ENCODE measurements at places on chromosomes 13 and 19.

DNA sequence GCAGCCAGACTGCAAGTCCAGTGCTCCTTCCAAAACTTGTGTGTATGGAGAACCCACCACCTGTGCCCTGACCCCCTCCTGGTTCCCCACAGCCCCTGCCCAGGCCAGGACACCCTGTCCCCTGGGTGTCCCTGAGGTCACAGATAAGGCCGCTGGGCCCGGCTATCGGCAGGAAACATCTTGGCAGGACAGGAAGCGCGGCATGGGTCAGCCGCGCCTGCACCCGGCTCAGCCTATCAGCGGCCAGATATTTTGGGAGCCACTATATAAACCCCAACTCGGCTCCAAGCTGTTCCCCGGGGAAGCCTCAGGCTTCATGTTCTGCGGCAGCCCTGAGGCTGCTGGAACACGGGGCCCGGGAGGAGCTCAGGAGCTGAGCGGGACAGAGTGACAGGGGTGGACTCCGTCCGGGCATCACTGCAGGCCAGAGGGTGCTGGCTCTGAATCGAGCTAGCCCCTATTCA lies 60.8 kb downstream of the AP1M1 start:
- peak; percentile 25 for DNase-seq

GRCh38 chr13:72716776-72717175 lies 10.7 kb downstream of the MZT1 start:
- DNase-seq: no peak

DNA sequence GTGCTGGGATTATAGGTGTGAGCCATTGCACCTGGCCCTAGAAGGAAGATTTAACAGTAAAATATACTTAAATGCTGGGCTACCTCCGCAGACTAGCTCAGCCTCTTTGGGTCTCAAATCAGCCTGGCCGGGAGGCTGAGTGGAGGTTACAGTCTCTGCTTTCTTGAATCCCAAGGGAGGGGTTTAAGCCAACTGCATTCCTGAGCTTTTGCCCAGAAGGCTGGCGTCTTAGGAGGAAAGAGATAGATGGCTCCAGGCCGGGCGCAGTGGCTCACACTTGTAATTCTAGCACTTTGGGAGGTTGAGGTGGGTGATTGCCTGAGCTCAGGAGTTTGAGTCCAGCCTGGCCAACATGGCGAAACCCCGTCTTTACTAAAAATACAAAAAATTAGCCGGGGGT lies 623 bp upstream of the C5AR1 start:
- DNase-seq: no peak

- no peak for DNase-seq
Measured at GRCh38 chr19:48444129-48444935, 1.5 kb upstream of the GRWD1 start.

- no peak for DNase-seq
Measured at GRCh38 chr19:48445256-48445605, 552 bp upstream of the GRWD1 start.

GRCh38 chr13:41611385-41611784 lies 154.0 kb downstream of the RGCC start:
- no peak for DNase-seq

DNA sequence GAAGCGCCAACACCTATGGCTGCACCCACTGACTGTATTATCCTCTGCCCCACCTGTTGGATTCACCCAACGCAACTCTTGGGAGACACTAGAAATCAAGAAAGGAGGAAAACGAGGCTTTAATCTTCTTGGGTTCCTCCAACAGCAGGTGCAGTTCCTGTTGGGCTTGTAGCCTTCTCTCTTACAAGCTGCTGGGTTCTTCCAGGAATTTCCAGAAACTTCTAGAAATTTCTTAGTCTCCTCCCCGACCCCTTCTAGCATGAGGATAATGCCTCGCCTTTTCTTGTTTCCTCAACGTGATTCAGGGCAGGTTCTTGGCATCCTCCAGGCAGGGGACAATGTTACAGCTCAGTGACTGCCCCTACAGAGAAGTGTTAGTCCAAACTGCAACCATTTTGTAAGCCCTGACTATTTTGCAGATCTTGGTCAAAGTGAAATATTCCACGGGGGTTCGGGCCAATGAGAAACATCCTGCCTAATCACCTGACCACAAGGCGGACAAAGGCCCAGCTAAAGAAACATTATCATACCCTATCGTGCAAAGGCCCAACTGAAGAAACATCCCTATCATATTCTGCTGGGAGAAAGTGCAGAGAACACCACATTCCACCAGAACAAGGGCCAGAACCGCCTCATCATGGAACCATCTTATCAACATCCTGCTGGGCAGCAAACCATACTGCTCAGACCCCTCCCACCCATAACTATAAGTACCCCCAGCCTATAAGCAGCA lies 614 bp upstream of the PNMA8A start:
- no peak for DNase-seq

- no peak for DNase-seq
Measured at GRCh38 chr19:46303691-46304397, 7.0 kb downstream of the HIF3A start.

DNA sequence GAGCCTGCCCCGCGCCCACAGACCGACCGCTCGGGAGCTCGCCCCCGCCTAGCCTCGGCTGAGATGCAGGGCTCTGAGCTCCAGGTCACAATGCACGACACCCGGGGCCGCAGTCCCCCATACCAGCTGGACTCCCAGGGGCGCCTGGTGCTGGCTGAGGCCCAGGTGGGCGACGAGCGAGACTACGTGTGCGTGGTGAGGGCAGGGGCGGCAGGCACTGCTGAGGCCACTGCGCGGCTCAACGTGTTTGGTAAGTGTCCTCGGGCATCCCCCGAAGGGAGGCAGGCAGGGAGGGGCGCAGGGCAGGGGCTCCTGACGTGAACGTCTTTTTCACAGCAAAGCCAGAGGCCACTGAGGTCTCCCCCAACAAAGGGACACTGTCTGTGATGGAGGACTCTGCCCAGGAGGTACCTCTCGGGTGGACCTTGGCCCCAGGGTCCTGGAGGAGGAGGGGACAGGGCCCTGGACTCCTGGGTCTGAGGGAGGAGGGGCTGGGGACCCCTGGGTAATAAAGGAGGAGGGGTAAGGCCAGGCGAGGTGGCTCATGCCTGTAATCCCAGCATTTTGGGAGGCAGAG lies 3.3 kb downstream of the BCAM start:
- no peak for DNase-seq

- no peak for DNase-seq
Measured at GRCh38 chr13:113332615-113333014, 31.3 kb downstream of the GRTP1 start.

DNA sequence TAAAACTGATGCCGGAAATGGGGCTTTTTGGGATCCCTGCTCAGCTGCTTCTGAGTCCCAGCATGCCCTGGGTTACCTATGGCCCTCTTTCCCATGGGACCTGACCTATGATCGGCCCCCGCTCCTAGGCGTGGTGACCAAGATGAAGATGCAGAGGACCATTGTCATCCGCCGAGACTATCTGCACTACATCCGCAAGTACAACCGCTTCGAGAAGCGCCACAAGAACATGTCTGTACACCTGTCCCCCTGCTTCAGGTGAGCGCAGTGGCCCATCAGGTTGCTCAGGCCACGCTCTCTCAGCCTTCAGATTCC lies 1.5 kb downstream of the RPS11 start:
- no peak for DNase-seq

GRCh38 chr13:49221590-49221965 lies 1.4 kb downstream of the MLNR start:
- DNase-seq: no peak

- no peak for DNase-seq
Measured at GRCh38 chr13:110520431-110521295, 40.9 kb downstream of the RAB20 start.

- no peak for DNase-seq
Measured at GRCh38 chr19:33620611-33621010, 1.1 kb upstream of the CHST8 start.

GRCh38 chr19:10891405-10892086 lies 20.2 kb downstream of the CARM1 start:
- no peak for DNase-seq

GRCh38 chr13:104008075-104008474 lies 941.9 kb upstream of the SLC10A2 start:
- no peak for DNase-seq

DNA sequence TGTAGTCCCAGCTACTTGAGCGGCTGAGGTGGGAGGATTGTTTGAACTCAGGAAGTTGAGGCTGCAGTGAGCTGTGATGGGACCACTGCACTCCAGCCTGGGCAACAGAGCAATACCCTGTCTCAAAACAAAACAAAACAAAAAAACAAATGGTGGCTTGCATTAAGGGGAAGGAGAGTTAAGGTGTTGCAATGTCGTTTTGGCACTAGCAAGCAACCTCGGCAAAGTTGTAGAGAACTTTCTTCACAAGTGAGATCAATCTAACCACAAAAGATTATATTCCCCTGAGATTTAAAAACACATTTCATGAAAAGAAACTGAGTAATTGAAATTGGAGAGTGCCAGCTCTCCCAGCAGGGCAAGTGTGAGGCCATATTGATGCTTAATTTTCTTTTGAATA lies 153.7 kb downstream of the KLF5 start:
- DNase-seq: no peak

GRCh38 chr13:99307648-99308339 lies 595 bp upstream of the GPR183 start:
- no peak for DNase-seq

- DNase-seq: no peak
Measured at GRCh38 chr19:40360020-40360707, 11.7 kb downstream of the PLD3 start.

GRCh38 chr13:70908795-70909194 lies 800.5 kb upstream of the KLHL1 start:
- no peak for DNase-seq

- DNase-seq: no peak
Measured at GRCh38 chr19:1774989-1775772, 21.9 kb downstream of the ONECUT3 start.

GRCh38 chr13:111060237-111060919 lies 54.7 kb upstream of the ARHGEF7 start:
- DNase-seq: no peak

DNA sequence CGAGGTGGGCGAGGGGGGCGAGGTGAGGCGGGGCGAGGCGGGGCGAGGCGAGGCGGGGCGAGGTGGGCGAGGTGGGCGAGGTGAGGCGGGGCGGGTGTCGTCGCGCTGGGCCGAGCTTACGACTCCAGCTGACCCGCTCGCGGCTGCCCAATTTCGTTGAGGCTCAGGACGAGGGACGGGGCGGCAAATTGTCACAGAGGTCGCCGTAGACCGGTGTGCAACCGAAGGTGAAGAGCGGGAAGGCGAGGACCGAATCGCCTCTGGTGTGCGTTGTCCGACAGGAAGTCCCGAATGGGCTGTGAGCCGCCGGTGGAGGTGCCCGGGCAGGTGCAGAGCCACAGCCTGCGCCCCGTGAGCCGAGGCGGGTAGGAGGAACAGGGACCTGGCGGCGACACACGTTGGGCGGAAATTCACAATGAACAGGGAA lies at the start of gene LACC1:
Gene LACC1, plus strand, starts transcription at position 150 of the 427 bp plus-strand sequence. CDS start 1,082 bp downstream, outside the sequence.
- DNase-seq: peak; percentile 1
